ENCODE measurements at places on chromosomes 6 and 20. TPM values are rescaled to one million over a fixed set of nuclear protein-coding genes. Genes with fewer than 3 reads are reported as not detected.

DNA sequence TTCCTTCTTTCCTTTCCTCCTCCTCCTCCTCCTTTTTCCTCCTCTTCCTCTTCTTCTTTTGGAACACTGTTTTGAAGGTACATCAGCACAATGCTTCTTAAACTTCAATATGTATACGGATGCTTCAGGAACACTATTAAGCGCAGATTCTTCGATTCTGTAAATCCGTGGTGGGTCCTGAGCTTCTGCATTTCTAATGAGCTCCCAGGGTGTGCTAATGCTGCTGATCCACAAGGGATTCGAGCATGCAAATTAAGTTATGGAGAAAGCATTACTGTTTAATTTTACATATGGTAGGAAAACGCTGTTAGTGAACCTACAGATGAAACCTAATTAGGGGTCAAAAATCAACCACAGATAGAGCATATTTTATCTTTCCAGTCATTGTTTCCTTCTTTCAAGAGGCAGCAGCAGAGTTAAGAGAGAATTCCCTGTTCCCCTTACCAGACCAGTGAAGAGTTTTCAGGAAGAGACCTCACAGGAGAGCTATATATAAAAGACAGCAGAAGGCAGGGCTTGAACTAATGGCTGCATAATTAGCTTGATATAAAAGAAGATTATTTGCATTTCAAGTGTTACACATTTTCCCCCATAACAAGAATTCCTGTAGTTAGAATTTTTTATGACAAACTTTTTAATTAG lies 47.2 kb downstream of the KIF13A start:
- no peak overlapping the region for H3K27ac ChIP-seq
- no peak for DNase-seq
- peaks cover 2% of the 10 kb centered on the region for H3K4me1 ChIP-seq
- no peaks in the 10 kb centered on the region for H3K36me3 ChIP-seq

DNA sequence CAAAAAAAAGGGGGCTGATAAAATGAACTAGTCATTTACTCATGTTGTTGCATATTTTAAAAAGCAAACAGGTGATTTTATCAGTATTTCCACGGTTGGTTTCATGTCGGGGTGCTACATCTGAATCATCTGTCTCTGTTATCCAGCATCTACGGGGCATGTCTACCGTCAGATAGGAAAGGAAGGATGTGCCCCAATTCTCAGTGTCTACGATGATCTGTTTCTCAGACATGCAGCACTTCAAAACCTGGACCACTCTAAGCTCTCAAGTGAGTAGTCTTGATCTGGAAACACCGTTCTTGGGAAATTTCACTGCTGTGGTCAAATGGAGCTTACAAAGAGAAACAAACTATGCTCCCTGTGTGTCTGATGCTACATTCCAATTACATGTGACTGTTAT lies 240.3 kb upstream of the TAB2 start:
- H3K27ac ChIP-seq: no peak overlapping the region
- H3K4me3 ChIP-seq: no peak overlapping the region
- H3K36me3 ChIP-seq: peaks cover 7% of the 10 kb centered on the region
- no peaks in the 10 kb centered on the region for H3K27me3 ChIP-seq
- H3K4me1 ChIP-seq: peaks cover 15% of the 10 kb centered on the region

DNA sequence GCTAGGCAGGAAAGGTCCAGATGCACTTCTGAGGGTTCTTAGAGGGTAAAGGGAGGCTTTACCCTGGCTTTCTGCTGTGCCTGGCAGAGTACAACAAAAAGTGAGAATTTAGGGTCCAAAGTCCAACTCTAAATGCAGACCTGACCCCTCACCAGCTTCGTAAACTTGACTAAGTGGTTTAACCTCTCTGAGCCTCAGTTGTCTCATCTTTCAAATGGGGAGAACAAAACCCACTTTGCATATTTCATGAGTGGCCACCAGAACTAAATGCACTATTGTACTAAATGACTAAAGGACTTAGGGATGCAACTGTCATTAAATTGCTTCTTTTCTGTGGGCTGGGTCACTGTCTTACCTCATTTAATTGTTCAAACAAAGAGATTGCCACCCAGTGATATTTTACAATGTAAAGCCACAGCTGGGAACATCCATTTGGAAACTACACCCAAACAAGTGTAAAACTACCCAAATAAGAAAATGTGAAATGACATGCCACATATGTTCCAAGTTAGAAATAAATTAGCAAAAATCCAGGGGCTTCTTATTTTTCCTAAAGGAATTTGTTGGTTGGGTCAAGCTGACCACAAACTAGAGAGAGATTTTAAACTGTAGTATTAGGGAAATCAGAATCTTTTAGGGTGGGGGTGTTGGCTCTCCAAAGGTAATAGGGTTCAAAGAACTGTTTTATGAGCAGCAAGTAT lies 48.3 kb upstream of the RIN2 start:
- no peaks in the 10 kb centered on the region for H3K36me3 ChIP-seq
- H3K27ac ChIP-seq: no peak overlapping the region
- no peaks in the 10 kb centered on the region for H3K27me3 ChIP-seq
- peaks cover 7% of the 10 kb centered on the region for H3K4me1 ChIP-seq
- no peak for DNase-seq

GRCh38 chr6:159090530-159091480 lies 46.0 kb upstream of the TAGAP start:
- no peaks in the 10 kb centered on the region for H3K27me3 ChIP-seq
- no peaks in the 10 kb centered on the region for H3K36me3 ChIP-seq
- H3K27ac ChIP-seq: no peak overlapping the region
- H3K4me3 ChIP-seq: no peak overlapping the region

MYLK4 gene
- 7.6 TPM for total RNA-seq
